ENCODE measurements at places on chromosomes 12 and 14. TPM values are rescaled to one million over a fixed set of nuclear protein-coding genes. Genes with fewer than 3 reads are reported as not detected.

The PPP1R1A gene
- 0.87 TPM for total RNA-seq

The ASCL1 gene
- 0.34 TPM for total RNA-seq

The DERA gene
- 33.0 TPM for total RNA-seq

The DPF3 gene
- total RNA-seq: 11.0 TPM

The AKAP3 gene
- total RNA-seq: 1.8 TPM

The WNT1 gene
- not detected for total RNA-seq

The TAS2R42 gene
- total RNA-seq: not detected

DNA sequence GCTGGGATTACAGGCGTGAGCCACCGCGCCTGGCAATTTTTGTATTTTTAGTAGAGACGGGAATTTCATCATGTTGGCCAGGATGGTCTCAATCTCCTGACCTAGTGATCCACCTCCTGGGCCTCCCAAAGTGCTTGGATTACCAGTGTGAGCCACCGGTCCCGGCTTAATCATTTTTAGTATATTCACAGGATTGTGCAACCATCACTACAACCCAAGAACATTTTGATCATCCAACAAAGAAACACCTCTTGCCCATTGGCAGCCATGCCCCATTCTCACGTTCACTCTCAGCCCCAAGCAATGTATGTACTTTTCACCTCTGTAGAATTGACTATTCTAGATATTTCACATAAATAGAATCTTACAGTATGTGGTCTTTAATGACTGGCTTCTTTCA lies 19.9 kb downstream of the SP1 start:
- no peak for DNase-seq
- no peaks in the 10 kb centered on the region for H3K27me3 ChIP-seq
- H3K36me3 ChIP-seq: no peaks in the 10 kb centered on the region
- H3K27ac ChIP-seq: no peak overlapping the region
- H3K4me1 ChIP-seq: no peaks in the 10 kb centered on the region
- no peak overlapping the region for H3K4me3 ChIP-seq

DNA sequence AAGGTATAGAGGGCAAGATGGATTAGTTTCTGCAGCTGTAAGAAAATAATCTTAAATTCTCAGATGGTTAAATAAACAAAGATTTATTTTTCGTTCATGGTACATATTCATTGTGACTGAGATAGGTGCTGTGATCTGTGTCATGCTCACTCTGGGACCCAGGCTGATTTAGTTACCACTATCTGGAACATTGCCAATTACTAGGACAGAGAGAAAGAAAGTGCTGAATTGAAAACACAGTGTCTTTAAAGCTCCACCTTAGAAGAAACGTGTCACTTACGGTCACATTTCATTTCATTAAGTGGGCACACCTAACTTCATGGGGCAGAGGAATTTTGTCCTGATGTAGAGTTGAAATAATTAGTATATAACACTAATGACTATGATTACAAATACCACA lies 430.0 kb downstream of the CCDC91 start:
- H3K36me3 ChIP-seq: no peaks in the 10 kb centered on the region
- H3K4me1 ChIP-seq: no peaks in the 10 kb centered on the region
- no peak overlapping the region for H3K4me3 ChIP-seq
- H3K27me3 ChIP-seq: no peaks in the 10 kb centered on the region
- DNase-seq: no peak

DNA sequence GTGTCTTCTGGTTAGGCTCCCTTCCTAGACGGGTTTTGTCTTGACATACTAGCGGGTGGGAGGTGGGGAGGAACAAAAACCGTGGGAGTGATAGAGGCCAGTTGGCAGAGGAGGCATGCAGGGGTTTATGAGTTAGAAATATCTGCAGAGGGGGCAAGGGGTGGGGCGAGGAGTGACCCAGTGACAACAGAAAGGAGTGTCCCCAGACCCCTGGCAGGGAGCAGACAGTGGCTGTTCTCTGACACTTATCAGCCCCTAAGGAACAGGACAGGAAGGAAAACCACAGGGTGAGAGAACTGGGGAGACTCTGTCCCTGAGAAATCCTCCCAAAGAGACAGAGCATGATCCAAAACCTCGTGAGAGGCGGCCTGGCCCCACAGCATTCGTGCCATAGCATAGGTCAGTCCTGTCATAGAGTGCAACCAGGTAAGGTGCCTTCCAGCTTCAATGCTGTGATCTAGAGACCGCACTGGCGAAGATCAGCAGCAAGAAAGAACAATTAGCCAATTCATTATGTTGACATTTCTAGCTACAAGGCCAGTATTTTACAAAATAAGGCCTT lies 141.4 kb downstream of the CRADD start:
- DNase-seq: no peak
- H3K36me3 ChIP-seq: no peaks in the 10 kb centered on the region
- peak overlapping the region; percentile 96 for H3K27ac ChIP-seq

DNA sequence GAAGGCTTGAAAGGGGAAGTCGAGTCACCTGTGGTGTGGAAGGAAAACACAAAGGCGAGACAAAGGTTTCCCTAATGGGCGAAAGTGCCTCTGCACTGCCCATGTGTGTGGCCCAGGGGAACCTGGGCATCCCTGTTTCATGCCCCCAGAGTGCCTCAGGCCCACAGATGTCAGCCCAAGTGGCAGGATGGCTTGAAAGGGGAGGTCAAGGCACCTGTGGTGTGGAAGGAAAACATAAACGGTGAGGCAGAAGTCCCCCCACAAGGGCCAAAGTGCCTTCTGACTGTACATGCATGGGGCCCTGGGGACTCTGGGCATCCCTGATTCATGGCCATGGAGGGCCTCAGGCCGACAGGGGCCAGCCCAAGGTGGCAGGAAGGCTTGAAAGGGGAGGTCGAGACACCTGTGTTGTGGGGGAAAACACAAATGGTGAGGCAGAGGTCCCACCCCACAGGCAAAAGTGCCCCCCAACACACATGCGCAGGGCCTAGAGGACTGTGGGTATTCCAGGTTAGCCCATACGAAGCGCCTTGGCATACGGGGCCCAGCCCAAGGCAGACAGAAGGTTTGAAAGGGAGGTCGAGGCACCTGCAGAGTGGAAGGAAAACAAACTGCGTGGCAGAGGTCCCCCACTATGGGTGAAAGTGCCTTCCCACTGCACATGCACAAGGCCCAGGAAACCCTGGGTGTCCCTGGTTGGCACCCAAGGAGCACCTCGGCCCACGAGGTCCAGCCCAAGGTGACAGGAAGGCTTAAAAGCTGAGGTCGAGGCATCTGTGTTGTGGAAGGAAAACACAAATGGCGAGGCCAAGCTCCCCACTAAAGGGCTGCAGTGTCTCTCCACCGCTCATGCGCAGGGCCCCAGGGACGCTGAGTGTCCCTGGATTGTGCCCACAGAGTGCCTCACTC lies 382.3 kb downstream of the ALG10 start:
- no peaks in the 10 kb centered on the region for H3K4me1 ChIP-seq
- no peak overlapping the region for H3K27ac ChIP-seq
- DNase-seq: peak; percentile 1
- H3K27me3 ChIP-seq: no peaks in the 10 kb centered on the region
- no peak overlapping the region for H3K4me3 ChIP-seq

DNA sequence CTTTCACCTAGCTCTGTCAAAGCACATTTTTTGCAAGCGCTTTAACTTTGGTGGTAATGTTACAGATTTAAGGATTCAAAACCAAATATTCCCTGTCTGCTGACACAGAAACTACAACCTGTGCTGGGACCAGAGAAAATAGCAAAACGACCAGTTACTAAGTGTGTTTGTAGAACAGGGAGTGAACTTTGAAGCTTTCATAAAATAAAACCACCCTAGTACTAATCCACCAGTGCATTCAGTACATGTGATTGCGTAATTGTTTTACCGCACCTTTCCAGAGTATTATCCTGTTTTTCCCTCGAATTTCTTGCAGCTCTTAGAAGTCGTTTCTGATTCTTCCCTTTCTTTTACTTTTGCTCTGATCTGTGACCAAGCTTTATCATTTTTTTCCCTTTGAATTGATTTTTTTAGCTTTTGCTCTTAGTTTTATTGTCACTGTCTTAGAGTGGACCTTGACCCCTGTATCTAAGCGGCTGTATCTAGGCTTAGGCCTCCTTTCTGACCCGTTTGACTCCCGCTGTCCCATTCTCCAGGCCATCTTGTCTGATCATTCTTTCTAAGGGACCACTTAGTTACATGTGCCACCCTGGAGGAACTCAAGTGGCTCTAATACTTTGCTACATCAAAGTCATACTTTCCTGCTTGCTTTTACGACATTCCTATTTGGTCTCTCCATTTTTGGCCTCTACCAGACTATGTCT lies 429.4 kb downstream of the PCNX1 start:
- H3K4me3 ChIP-seq: no peak overlapping the region
- no peaks in the 10 kb centered on the region for H3K36me3 ChIP-seq
- DNase-seq: no peak
- no peaks in the 10 kb centered on the region for H3K27me3 ChIP-seq

GRCh38 chr12:53752192-53752601 lies 418 bp upstream of the CISTR start:
- peaks cover 17% of the 10 kb centered on the region for H3K4me1 ChIP-seq
- DNase-seq: no peak
- no peak overlapping the region for H3K27ac ChIP-seq
- H3K27me3 ChIP-seq: peaks cover 2% of the 10 kb centered on the region
- no peaks in the 10 kb centered on the region for H3K36me3 ChIP-seq
- H3K4me3 ChIP-seq: peak overlapping the region; percentile 26

DNA sequence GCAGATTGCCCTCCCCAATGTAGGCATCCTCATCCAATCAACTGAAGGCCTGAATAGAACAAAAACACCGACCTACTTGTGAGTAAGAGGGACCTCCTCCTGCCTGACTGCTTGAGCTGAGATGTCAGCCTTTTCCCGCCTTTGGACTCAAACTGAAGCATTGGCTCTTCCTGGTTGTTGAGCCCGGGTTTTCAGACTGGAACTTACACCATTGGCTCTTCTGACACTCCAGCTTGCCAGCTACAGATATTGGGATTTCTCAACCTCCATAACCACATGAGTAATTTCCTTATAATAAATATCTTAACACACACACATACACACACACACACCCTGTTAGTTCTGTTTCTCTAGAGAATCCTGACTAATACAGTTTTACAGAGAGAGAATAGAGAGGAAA lies 173.4 kb upstream of the NTF3 start:
- H3K27ac ChIP-seq: peak overlapping the region; percentile 12
- H3K36me3 ChIP-seq: no peaks in the 10 kb centered on the region
- H3K27me3 ChIP-seq: no peaks in the 10 kb centered on the region

GRCh38 chr14:73777420-73777819 lies 63.2 kb upstream of the PNMA1 start:
- H3K36me3 ChIP-seq: no peaks in the 10 kb centered on the region
- H3K27ac ChIP-seq: no peak overlapping the region
- no peaks in the 10 kb centered on the region for H3K4me1 ChIP-seq
- H3K27me3 ChIP-seq: no peaks in the 10 kb centered on the region
- DNase-seq: no peak

DNA sequence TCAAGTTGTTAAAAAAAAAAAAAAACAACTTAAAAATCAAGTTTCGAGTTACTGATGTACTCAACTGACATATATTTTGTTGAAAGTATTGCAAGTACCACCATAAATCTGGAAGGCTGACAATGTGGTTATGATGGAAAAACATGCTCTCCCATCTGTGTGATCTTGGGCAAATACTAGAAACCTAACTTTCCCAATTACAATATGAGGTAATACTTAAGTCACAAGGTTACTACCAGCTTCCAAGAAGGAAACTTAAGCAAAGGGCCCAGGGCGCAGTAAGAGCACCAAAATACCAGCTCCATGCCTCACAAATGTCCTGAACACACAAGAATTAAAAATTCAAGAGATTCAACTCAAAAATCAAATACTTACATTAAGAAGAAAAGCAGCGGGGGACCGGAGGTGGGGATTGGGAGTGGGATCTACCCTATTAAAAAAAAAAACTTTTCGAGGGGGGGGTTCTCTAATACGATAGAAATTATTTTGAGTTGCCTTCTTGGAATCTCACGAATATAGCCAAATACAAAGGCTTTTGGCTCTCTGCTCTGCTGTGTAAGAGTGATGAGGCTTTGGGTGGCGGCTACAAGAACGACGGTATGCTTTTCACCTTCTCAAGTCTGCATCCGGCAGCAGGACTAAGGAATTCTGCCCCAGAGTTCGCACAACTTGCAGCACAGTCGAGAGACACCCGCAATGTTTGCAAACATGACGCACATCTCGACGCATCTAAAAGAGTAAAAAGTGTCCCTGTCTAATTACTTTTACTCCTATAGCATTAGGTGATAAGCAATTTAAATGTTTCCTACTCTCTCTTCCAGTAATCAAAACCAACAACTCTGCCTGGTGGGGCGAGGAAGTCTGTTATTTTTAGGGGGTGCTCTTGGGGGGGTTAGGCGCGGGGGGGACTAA lies 1.1 kb downstream of the SAV1 start:
- peak overlapping the region; percentile 97 for H3K27ac ChIP-seq
- no peaks in the 10 kb centered on the region for H3K27me3 ChIP-seq
- H3K4me3 ChIP-seq: peak overlapping the region; percentile 68
- peak; percentile 47 for DNase-seq
- no peaks in the 10 kb centered on the region for H3K4me1 ChIP-seq

DNA sequence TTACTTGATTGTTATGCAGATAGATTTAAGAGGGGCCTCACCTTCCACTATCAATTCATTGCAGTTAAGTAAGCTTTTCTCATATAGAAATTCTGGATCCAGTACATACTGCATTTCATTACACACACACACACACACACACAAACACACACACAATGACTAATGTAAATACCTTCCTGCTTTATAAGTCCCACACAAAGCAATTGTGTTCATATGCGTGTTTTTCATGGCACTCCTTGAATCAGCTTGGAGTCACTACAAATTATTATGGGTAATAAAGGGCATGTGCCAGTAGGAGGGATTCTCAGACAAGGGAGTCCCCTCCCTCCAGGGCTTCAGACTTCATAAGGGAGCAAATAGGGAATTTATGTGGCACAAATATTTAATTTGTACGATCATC lies 4.5 kb downstream of the MIPOL1 start:
- H3K4me3 ChIP-seq: no peak overlapping the region
- no peaks in the 10 kb centered on the region for H3K4me1 ChIP-seq
- no peaks in the 10 kb centered on the region for H3K36me3 ChIP-seq
- H3K27ac ChIP-seq: no peak overlapping the region

GRCh38 chr12:3552726-3553045 lies 61.7 kb downstream of the PRMT8 start:
- H3K4me3 ChIP-seq: no peak overlapping the region
- H3K27ac ChIP-seq: no peak overlapping the region
